ENCODE measurements at places on chromosomes 5 and 9. TPM values are rescaled to one million over a fixed set of nuclear protein-coding genes. Genes with fewer than 3 reads are reported as not detected.

QRFP gene
- not detected for total RNA-seq

PAPPA gene
- total RNA-seq: 3.5 TPM

FOXD4L4 gene
- not detected for total RNA-seq

TMEM174 gene
- total RNA-seq: not detected

PRDM9 gene
- not detected for total RNA-seq

PIP5K1B gene
- 1.0 TPM for total RNA-seq

GLRA1 gene
- not detected for total RNA-seq

LRRC19 gene
- not detected for total RNA-seq

IGFBPL1 gene
- total RNA-seq: 3.7 TPM

CDHR2 gene
- total RNA-seq: 0.92 TPM

CATSPER3 gene
- total RNA-seq: not detected

SLC46A2 gene
- not detected for total RNA-seq

DRD1 gene
- 0.06 TPM for total RNA-seq

DIRAS2 gene
- total RNA-seq: not detected

SPINK13 gene
- total RNA-seq: not detected

BDP1 gene
- 24.4 TPM for total RNA-seq

TBCA gene
- total RNA-seq: 152 TPM

CDKN2AIPNL gene
- total RNA-seq: 18.8 TPM

C9orf152 gene
- total RNA-seq: not detected

SLC27A6 gene
- 22.5 TPM for total RNA-seq

AGXT2 gene
- not detected for total RNA-seq

FAM53C gene
- total RNA-seq: 34.7 TPM

WNT8A gene
- not detected for total RNA-seq

AFAP1L1 gene
- 20.8 TPM for total RNA-seq

CSF1R gene
- total RNA-seq: 51.7 TPM

SLC6A7 gene
- not detected for total RNA-seq

PCDHB12 gene
- total RNA-seq: 2.5 TPM

HRCT1 gene
- total RNA-seq: 3.7 TPM

PTGES2 gene
- total RNA-seq: 58.0 TPM

RAI14 gene
- total RNA-seq: 57.3 TPM

IL33 gene
- 63.1 TPM for total RNA-seq

GNPDA1 gene
- 47.0 TPM for total RNA-seq

TLR4 gene
- 16.6 TPM for total RNA-seq

ENHO gene
- 2.0 TPM for total RNA-seq

SPINK6 gene
- not detected for total RNA-seq

All from esophagus muscularis mucosa (tissue), 4 donors.